ENCODE measurements at places on chromosomes 2 and 18. TPM values are rescaled to one million over a fixed set of nuclear protein-coding genes. Genes with fewer than 3 reads are reported as not detected.

DNA sequence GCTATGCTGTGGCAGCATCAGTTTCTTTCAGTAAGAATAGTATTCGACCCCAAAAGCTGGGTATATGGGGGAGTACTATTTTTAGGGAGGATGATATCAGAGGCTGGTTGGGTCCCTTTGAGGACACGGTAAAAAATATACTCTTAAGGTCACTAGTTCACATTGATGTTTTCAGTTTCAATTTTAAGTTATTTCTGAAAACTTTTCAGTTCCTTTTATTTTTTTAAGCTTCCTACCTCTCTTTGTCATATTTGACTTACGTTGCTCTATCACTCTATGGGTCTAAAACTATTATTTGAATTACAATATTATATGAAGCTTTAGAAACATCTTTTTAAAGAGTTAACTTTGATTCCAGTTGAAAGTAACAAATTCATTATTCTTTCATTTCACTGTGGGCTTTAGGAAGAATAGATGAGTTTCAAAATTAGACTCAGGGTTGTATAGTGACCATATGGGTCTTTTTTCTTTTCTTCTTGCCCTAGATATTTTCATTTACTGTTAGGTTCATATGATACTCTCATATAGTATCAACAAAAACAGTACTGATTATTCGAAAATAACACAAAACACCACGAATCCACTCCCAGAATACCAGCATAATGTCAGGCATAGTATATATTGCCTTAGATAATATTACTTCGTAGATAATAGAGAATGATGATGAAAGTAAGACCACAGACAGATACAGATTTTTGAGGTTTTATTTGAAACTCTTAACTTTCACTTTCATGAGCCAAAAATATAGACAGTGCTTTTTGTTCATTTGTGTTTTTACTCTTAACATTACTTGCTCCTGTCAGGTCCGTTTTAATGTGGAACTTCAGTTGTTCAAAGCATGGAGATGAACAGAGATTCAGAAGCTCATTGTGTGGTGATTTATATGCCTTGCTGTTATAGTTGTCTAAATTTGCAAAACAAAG lies 9.8 kb downstream of the RMDN2 start:
- DNase-seq = no peak
- H3K36me3 ChIP-seq = no peaks in the 10 kb centered on the region
- peaks cover 7% of the 10 kb centered on the region for H3K4me1 ChIP-seq
- H3K27ac ChIP-seq = no peak overlapping the region
- no peaks in the 10 kb centered on the region for H3K27me3 ChIP-seq

DNA sequence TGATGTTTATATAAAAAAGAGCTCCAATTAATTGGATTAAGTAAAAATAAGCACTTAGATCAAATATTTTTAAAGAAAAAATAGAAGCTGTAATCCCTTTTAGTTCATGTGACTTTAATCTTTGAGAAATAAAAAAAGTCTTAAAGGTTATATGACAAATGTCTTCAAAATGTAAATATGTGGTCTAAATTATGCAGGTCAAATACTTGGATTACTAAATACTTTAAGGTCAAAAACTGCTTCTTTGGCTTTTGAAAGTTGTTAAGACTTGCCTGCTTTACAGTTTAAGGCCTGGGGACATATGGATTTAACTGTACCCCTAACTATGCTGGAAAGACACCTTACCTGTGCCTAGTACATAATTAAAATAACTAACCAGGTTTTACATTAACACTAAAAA lies 15.5 kb upstream of the PDK1 start:
- H3K36me3 ChIP-seq = no peaks in the 10 kb centered on the region
- no peaks in the 10 kb centered on the region for H3K4me1 ChIP-seq
- H3K27me3 ChIP-seq = no peaks in the 10 kb centered on the region
- DNase-seq = no peak

DNA sequence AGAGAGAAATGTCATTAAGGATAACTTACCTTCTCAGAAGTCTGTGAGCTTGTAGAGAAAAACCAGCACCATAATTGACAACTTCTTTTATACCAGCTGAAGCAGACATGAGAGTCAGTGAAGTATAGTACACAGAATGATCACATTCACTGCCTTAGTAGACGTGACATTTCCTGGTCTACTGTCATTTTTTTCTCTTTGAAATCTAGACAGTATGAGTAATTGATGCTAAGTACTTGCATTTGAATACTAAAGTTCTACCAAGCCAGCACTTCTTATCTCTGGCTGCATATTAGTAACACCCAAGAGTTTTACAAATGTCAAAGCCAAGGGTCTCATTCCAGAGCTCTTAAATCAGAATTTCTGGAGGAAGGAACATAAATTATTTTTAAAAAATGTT lies 25.4 kb upstream of the ACADL start:
- no peak overlapping the region for H3K4me3 ChIP-seq
- H3K4me1 ChIP-seq = peaks cover 5% of the 10 kb centered on the region
- H3K36me3 ChIP-seq = no peaks in the 10 kb centered on the region
- no peak overlapping the region for H3K27ac ChIP-seq
- no peaks in the 10 kb centered on the region for H3K27me3 ChIP-seq

Gene UGT1A10
- not detected for total RNA-seq

DNA sequence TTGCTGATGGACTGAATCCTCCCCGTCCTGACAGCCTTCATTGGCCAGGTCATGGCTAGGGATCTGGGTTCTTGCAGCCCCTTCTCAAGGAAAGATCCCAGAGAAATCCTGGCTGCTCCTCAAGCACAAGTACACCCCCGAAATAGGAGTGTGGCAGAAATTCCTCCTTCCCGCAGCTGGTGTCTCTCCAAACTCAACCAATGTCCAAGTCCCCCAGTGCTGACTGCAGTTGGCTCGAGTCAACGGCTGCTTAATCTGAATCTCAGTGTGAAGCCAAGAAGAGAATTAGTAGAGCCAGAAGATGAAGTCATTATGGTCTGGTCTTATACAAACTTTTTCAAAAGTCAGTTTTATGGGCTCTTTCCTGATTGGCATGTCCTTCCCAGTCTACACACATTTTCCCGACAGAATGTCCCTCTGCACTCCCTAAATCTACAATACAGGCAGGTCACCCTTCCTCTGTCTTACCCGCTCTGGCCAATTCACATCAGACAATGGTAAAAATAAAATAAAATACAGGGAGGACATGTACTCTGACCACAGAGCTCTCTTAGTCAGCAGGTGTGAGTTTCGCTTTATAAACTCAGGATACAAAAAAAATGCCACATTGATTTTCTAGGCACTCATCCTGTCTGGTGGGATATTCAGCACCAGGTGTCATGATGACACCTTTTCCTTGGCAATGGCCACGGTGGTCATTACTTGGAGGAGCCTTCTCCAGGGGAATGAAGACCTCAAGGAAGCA lies 76.9 kb upstream of the PAPOLG start:
- H3K4me1 ChIP-seq = no peaks in the 10 kb centered on the region
- peaks cover 8% of the 10 kb centered on the region for H3K27me3 ChIP-seq
- H3K36me3 ChIP-seq = no peaks in the 10 kb centered on the region
- no peak overlapping the region for H3K27ac ChIP-seq

Gene CRYBA2
- not detected for total RNA-seq

Gene RBM44
- total RNA-seq = 0.38 TPM

Gene AGXT
- total RNA-seq = not detected

Gene TEKT4
- not detected for total RNA-seq

Gene PJVK
- 1.2 TPM for total RNA-seq

GRCh38 chr2:126317790-126318431 lies 338.0 kb upstream of the GYPC start:
- no peaks in the 10 kb centered on the region for H3K36me3 ChIP-seq
- no peak overlapping the region for H3K27ac ChIP-seq
- no peak for DNase-seq
- H3K4me1 ChIP-seq = no peaks in the 10 kb centered on the region
- H3K4me3 ChIP-seq = no peak overlapping the region

GRCh38 chr2:44650796-44651195 lies 289.0 kb downstream of the CAMKMT start:
- DNase-seq = no peak
- H3K27me3 ChIP-seq = no peaks in the 10 kb centered on the region
- H3K4me3 ChIP-seq = no peak overlapping the region
- no peaks in the 10 kb centered on the region for H3K36me3 ChIP-seq
- H3K27ac ChIP-seq = no peak overlapping the region

Gene ABCG5
- total RNA-seq = not detected

Gene B3GNT7
- 0.51 TPM for total RNA-seq

Gene CCDC150
- total RNA-seq = not detected

Gene SCYGR6
- total RNA-seq = not detected

Data from psoas muscle (tissue), 8 donors.